ENCODE measurements at places on chromosomes 13 and 19. TPM values are rescaled to one million over a fixed set of nuclear protein-coding genes. Genes with fewer than 3 reads are reported as not detected.

DNA sequence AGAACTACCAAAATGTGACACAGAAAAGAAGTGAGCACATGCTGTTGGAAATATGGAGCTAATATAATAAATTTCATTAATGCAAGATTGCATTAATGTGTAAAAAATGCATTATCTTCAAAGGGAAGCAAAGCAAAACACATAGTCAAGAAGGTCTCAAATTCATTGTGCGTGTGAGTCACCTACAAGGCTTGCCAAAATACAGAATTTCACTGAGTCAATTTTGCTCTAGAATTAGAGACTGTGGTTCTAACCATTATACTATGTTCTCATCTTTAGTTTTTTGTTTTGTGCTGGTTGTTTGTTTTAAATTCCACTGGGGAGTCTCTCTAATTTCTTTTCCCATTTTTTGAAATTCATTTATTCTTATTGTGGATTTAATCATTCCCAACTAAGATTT lies 149.8 kb upstream of the SLITRK1 start:
- DNase-seq: no peak

- no peak for DNase-seq
Observed at GRCh38 chr13:40570930-40571329, 95.5 kb downstream of the FOXO1 start.

DNA sequence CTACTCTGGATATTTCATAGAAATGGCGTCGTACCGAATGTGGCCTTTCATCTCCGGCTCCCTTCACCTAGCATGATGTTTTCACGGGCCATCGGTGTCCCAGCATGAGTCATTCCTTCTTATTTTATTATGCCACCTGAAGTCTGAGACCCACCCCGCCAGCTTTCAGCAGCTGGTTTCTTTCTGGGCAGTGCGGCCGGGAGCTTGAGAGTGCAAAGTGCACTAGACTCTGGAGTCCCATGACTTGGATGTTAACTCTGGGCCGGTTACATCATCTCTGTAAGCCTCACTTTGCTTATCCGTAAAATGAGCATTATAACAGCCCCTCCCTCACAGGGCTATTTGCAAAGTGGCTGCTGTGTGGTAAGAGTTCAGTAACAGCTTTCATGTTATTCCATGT lies 5.8 kb upstream of the KMT5C start:
- no peak for DNase-seq

DNA sequence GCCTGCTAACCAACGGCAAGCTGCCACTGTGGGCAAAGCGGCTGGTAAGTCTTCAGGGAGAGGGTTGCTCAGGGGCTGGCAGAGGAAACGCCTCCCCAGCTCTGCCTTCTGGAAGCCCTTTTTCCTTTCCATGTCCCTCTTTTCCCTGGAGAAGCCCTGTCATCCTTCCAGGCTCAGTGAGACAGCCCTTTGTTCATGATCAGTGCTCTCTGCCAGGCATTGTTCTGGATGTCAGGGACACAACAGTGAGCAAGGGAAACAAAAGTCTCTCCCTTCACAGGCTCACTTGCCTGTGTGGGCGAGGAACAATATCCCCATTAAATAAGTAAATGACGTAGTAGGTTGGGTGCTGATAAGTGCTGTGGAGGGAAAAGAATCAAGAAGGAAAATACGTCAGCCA lies 13.9 kb upstream of the OVOL3 start:
- no peak for DNase-seq

The KIR3DL2 gene
- total RNA-seq: not detected

DNA sequence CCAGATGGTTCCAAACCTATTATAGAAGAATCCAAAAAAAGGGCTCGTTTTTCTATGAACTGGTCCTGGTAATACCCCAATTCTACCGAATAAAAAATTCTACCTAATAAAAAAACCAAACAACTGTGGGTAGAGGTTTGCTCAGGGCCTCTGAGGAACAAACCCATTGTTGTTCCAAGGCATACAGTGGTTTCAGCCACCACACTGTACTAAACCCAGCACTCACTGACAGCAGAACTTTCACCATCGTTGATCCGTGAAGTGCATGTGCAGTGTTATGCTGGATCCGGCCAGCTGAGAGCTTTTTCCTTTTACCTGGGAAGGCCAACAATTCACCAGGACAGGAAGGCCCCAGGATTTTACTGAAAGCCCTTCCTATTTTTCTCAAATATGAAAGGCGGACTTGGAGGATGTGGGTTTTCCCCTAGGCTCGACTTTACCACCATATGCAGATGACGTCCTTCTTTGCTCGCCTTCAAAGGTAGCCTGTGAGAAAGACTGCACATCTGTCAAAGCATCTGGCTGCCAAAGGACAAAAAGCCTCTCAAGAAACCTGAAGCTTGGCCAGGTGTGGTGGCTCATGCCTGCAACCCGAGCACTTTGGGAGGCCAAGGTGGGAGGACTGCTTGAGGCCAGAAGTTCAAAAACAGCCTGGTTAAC lies 7.2 kb upstream of the PABPC3 start:
- no peak for DNase-seq

- peak; percentile 50 for DNase-seq
Observed at GRCh38 chr19:17475541-17476115, 5.3 kb downstream of the SLC27A1 start.

The TMIGD2 gene
- not detected for total RNA-seq

DNA sequence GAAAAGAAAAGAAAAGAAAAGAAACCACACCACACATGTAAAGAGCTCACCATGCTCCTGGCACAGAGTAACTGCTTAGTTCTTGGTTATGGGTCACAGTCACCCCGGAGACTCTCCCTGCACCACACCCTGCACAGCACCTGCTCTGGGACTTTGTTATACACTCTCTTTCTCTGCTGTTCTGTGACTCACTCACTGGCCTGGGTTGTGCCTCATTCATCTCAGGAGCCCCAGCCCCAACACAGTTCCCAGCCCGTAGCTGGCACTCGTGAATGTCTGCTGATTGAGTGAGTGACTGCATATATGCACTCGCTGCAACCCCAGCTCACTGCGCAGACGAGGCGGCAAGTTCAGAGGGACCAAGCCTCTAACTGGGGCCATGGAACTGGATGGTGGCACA lies 22.9 kb upstream of the ZNF507 start:
- peak; percentile 31 for DNase-seq

- no peak for DNase-seq
Observed at GRCh38 chr19:35777086-35777841, 1.9 kb downstream of the ARHGAP33 start.

DNA sequence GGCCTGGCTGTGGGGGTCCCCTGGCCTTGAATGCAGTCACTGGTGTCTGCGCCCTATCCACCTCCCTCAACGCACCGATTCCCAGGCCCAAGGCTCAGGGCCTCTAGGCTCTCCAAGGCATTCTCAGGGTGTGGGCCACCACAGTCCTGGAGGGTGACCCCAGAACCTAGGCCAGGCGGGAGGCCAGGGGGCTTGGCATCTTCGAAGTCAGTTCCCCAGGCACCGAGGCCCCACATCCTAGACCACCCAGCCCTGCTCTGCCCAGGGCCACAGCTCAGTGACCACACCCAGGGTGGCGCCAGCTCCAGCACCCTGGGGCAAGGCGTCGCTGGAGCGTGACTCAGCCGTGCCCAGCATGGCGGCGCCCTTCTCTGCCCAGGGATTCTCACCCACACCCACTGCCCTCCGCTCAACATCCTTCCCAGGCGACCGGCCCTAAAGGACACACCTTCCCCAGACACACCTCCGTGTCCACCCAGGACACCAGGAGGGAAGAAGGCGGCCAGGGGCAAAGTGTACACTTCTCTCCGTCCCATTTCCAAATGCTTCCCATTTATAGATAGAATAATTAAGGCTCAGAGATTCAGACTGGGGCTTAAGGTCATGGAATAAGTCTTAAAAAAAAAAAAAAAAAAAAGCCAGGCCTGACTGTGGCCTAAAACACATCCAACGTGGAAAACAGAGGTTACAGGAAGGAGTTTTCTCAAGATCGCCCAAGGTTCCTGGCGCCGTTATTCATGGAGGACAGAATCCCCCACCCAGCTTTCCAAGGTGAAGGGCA lies 36.4 kb upstream of the NANOS3 start:
- DNase-seq: peak; percentile 92

The SNAPC2 gene
- 33.4 TPM for total RNA-seq

DNA sequence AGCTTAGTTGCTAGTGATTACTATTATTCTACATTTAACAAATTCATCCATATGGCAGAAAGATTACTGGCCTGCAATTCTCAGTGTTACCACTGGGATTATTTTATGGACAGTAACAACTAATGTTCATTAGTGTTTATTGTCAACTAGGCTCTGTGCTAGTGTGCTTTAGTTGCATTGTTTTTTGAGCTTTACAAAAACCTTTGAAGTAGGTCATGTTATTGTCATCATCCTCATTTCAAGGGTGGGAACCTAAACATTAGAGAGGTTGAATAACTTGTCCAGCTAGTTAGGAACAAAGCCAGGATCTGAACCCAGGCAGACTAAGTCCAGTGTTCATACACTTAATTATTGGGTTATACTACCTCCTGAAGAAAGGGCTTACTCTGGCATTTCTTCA lies 27.8 kb upstream of the TDRD3 start:
- DNase-seq: no peak

- no peak for DNase-seq
Observed at GRCh38 chr19:6406401-6406800, 13.4 kb upstream of the GTF2F1 start.

DNA sequence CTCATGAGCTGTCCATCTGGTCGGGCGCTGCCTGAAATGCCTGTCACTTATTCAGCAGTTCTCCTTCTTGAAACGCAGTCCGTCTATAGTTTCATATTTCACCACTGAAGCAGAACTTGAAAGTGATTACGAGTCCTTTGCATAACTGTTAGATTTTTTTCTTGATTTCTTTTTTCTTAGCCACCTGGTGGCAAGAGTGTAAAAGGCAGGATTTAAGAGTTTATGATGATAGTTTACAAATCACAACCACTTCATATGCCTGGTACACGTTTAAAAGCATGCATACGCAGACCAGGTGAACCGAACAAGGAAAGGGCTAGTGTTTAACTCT lies 45.8 kb downstream of the GGACT start:
- peak; percentile 5 for DNase-seq

Data from Daoy (cell line).